Testis (tissue), 5 donors: ENCODE measurements at places on chromosomes 3 and 15.

DNA sequence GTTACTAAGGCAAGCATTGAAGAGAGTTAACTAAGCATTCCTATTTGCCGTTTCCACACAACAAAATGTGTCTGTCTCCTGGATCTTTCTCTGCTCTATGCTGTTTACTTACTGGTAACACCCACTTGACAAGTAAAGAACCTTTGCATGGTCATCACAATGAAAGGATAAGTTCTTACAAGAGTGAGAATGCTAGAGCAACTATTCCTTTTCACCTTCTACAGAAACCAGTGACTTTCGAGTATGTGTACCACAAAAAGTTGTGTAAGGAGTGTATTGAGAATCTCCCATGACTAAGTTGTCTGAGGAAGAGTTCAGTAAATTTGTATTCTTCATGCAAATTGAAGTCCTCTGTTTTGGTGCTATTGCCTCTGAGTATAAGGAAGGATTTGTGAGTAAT is 10.8 kb downstream of the TIPARP start:
- no peak for DNase-seq

GRCh38 chr3:37262816-37263393 is 88.5 kb upstream of the LRRFIP2 start:
- DNase-seq, result no peak

- DNase-seq, result no peak
These were observed 27.9 kb downstream of the FILIP1L start for GRCh38 chr3:100086401-100086800.

GRCh38 chr3:53816425-53816824 is 29.8 kb downstream of the CHDH start:
- DNase-seq, result peak; percentile 5

DNA sequence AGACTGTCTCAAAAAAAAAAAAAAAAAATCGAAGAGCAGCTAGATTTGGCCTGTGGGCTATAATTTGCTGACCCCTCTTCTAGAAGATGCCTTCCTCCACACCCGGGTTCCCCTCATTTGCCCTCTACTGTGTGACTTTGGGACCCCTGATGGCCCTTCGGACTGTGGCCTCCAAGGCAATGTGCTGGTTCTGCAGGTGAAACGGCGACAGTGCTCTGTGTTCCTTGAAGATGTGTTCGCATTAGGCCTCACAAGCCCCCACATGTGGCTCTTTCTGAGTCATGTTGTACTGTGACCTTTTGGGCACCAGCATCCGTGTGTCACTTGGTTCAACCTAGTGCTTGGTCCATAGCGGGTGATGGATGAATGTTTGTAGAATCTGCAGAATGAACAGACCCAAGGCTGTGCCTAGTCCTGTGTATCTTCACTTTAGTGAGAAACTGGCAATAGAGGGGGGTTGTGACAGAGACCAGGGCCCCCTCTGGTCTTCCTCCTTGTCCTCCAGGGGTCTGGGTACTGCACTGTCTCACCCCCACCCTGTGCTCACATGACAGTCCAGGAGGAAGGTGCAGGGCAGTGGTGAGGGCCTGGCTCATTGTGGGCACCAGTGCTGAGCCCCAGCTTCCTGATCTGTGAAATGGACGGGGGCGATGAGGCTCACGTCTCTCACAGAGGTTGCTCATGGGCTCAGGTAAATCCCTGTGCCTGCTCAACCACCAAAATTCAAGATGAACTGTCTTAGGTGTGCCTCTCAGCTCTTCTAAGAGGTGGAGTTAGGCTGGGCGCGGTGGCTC is 22.7 kb downstream of the GOLGA6L2 start:
- no peak for DNase-seq

GRCh38 chr3:43211681-43212080 is 74.7 kb upstream of the SNRK start:
- DNase-seq, result no peak

- DNase-seq, result peak; percentile 95
These were observed at the start of gene FRMD5 for GRCh38 chr15:44195151-44195740. FRMD5 (minus strand) TSS chr15:44195271.

DNA sequence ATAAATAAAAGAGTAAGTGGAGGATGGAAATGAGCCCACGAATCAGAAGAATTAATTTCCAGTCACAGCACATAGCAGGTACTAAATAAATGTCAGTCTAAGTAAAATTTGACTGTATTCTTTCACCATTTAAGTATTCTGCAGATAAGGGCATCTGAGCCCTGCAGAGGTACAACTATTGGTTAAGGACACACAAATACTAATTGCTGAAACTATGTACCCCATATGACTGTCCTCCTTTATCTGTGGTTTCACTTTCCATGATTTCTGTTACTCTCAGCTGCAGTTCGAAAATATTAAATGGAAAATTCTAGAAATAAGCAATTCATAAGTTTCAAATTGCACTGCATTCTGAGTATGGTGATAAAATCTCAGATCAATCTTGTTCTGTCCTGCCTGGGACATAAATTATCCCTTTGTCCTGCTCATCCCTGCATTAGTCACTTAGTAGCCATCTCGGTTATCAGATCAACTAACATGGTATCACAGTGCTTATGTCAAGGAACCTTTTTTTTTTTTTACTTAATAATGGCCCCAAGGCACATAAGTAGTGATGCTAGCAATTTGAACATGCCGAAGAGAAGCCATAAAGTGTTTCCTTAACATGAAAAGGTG is 95.1 kb downstream of the LSAMP start:
- no peak for DNase-seq

DNA sequence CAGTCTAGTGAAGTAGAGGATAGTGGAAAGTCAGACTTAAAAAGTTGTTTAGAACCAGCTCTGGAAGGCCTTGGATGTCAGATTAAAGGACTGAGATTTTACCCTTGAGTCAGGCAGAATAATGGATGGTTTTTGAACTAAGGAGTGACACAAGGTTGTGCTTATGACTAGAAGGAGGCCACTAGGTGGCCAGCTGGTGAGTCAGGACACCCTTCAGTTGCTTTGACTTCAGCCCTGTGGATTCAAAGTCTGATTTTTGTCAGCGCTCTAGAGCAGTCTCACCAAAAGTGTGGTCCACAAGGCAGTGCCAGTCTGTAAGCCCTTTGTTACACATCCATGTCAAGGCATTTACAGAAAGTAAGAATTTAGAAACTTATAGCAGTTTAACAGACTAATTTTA is 3.8 kb upstream of the GABPB1 start:
- peak; percentile 33 for DNase-seq

GRCh38 chr3:146851665-146852064 is 246.5 kb upstream of the PLSCR5 start:
- DNase-seq, result no peak

GRCh38 chr3:22496641-22497040 is 706.5 kb upstream of the UBE2E2 start:
- DNase-seq, result no peak

GRCh38 chr3:10380906-10381305 is 60.0 kb upstream of the SEC13 start:
- no peak for DNase-seq

DNA sequence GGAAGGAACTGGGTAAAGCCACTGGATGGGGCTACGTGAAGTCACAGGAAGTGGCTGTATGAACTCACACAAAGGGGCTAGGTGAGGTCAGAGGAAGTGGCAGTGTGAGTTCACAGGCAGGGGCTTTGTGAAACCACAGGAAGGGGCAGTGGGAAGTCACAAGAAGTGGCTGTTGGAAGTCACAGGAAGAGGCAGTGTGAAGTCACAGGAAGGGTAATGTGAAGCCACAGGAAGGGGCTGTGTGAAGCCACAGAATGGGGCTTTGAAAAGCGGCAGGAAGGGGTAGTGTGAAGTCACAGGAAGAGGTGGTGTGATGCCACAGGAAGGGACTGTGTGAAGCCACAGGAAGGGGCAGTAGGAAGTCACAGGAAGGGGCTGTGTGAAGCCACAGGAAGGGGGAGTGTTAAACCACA is 34.6 kb downstream of the GASK1A start:
- DNase-seq, result no peak

DNA sequence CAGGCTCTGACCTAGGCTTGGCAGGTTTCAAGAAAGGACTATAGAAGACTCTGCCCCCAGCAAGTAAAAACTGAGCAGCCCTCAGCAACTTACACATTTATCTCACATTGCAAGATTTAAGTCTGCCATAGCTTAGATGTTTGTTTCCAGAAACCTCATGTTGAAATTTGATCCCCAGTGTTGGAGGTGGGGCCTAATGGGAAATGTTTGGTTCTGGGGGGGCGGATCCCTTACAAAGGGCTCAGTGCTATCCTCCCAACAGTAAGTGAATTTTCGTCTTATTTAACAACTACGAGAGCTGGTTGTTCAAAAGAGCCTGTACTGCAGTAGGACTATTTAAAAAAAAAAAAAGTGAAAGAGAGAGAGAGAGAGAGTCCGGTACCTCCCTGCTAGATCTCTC is 125.2 kb upstream of the PROK2 start:
- no peak for DNase-seq

- DNase-seq, result peak; percentile 30
These were observed 90.1 kb downstream of the NEK10 start for GRCh38 chr3:27279123-27279522.

GRCh38 chr15:87777054-87777561 is 479.4 kb downstream of the NTRK3 start:
- no peak for DNase-seq

DNA sequence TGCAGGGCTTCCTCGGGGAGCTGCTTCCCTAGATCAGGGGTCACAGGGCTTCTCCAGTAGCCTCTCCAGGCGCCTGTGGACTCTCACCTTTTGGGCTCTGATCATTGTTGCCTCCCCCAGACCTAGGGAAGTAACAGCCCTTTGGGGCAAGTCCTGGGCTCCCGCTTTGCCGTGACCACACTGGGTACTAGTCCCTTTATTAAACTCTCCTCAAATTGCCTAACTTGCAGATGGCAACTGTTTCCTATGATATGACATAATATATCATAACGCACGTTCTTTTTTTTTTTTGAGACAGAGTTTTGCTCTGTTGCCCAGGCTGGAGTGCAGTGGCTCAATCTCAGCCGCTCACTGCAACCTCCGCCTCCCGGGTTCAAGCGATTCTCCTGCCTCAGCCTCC is 17.9 kb upstream of the NRROS start:
- no peak for DNase-seq

- no peak for DNase-seq
These were observed 524 bp downstream of the MRPS11 start for GRCh38 chr15:88467935-88468528.

GRCh38 chr3:34005886-34006285 is 207.5 kb downstream of the PDCD6IP start:
- no peak for DNase-seq

- no peak for DNase-seq
These were observed 18.0 kb downstream of the TNFAIP8L3 start for GRCh38 chr15:51076524-51077220.

DNA sequence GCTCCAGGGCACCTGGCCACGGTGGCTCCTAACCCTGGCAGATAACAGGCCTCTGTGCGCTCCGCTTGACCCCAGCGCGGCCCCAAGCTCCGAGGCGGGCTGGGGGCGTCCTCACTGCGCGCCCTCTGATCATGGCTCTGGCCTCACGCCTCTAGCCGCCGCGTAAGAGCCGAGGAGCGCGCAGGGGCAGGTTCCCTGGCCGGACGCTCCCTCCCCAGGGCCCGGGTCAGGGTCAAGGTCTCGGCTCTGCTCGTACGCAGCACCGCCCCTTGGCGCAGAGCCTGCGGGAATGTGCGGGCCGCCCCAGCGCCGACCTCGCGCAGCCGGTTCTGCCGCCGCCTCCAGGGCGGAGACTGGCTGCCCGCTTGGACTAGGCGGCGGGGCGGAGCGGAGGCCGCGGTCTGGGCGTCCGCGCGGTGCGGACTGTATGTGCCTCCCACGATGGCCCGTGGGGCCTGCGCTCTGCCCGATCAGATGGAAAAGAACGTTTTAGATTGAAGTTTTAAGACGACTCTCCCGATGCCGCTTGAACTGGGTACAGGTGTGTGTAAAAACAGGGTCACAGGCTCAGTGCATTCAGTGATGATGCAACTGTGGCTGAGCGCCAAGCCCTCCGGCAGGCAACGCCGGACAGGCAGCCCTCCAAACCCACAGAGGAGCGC is 40.8 kb downstream of the CHST14 start:
- DNase-seq, result peak; percentile 86

DNA sequence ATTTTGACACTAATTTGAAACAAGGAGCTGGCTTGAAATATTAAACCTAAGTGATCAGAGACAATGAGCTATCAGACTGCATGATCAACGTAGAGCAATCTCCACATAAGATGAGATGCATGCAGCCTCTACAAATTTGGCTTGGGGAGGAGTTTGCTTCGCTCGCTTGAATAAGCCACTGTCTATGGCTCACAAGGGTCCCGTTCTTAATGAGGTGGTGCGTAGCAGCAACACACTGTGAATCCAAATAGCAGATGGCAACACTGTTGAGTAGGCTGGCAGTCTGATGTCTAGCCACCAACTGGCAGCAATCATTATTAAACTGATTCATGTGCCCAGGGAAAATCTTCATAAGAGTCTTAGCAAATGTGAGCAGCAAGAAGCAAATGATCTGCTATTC is 125.4 kb upstream of the CCDC54 start:
- DNase-seq, result no peak

DNA sequence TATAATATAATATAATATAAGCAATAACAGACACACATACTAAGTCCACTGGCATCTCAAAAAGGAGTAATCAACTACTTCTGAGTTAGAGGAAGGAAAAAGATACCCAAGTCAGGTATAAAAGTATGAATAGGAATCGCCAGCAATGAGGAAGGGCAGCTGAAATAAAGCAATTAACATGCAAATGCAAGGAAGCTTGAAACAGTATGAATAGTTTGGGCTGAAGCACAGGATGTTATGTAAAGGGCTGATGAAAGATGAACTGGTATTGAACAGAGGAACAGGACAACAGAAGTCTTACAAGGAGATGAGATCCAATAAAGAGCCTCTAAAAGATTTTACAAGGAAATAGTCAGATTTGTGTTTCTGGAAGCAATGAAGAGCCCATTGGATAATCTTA is 7.1 kb downstream of the COPS2 start:
- DNase-seq, result no peak

GRCh38 chr3:171712171-171712938 is 97.9 kb downstream of the PLD1 start:
- no peak for DNase-seq

GRCh38 chr3:32147933-32148332 is 41.5 kb downstream of the GPD1L start:
- DNase-seq, result no peak

GRCh38 chr3:12862387-12862786 is 21.0 kb upstream of the RPL32 start:
- no peak for DNase-seq

DNA sequence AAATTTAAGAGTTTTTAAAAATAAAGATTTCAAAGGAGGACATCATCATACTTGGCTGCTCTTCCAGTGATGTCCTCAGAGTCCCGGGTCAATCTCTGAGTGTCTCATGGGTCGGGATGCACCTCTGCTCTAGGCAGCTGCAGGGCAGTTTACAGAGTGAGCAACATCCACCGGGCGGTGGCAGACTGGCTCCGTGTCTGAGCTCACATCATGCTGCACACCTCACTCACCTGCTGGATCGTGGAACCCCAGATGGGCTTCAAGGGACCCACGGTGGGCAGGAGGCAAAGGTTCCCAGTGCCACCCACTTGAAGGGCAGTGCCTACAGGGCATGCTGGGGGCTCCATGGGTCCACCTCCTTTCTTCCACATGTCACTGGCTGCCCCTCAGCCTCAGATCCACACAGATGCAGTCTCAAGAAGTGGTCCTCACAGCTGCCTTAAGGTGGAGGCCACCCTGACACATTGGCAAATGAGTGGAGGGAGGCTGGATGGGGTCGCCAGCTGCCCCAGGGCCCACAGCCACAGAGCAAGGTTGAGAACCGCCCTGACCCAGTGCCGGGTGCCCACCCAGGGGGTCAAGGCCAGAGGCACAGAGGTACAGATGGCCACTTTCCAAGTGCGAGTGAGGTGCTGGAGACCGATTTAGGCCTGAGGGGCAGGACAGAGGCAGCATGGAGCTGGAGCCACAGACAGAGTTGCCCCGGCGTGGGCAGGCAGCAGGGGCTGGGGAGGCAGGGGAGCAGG is 25.2 kb downstream of the CYFIP1 start:
- no peak for DNase-seq
